NCI-H526 treated with DMSO at 0.1 percent for 48 hours (cell line): ENCODE measurements at places on chromosomes 1 and 21.

DNA sequence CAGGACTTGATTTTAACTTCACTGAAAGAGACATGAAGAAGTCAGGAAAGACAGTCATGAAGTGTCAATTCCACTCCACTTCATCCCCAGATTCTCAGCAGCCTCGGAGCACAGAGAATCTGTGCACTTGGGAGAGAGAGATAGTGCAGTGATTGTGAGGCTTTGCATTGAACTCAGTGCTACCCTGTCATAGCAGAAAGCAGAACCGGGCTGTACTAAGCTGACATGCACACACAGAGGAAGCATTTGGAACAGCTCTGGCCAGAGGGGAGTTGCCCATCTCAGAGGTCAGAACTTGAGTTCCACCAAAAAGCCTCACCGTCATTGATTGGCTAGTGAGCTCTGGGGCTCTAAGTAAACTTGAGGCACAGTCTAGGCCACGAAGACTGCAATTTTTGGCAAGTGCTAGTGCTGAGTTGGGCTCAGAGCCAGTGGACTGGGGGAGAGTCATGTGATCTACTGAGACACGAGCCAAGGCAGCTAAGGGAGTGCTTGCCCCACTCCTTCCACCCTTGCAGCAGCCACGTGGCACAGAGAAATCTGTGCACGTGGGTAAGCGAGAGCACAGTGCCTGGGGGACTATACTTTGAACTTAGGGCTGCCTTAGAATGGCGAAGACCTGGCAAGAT, 810.2 kb upstream of the ADAMTS5 start:
- no peak for DNase-seq

GRCh38 chr1:42282024-42282579, 52.9 kb downstream of the FOXJ3 start:
- DNase-seq = no peak

DNA sequence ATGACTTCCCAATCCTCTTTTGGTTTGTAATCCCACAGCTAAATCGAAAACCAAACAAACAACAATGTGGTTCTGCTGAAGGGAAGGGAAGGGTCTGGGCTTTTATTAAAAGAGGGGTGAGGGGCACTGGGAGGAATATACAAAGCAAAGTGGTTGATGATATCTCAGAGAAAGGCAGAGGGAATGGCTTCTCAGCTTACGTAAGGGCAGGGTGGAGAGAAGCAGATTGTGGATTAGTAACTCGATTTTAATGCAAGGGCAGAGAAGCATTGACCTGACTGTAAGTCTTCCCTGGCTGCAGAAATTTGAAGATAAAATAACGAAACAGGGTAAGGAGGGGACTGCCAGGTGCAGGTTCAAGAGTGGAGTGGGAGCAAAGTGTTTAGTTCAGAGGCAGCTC, 438.2 kb upstream of the LRRC7 start:
- no peak for DNase-seq

GRCh38 chr21:43978060-43978459, 34.0 kb upstream of the TRAPPC10 start:
- no peak for DNase-seq

- DNase-seq = no peak
Observed at GRCh38 chr1:171138980-171139379, 46.1 kb upstream of the FMO2 start.

GRCh38 chr1:234427950-234428646, 50.9 kb downstream of the TARBP1 start:
- DNase-seq = no peak

- no peak for DNase-seq
Observed at GRCh38 chr1:182725259-182726255, 41.2 kb upstream of the RGS8 start.

DNA sequence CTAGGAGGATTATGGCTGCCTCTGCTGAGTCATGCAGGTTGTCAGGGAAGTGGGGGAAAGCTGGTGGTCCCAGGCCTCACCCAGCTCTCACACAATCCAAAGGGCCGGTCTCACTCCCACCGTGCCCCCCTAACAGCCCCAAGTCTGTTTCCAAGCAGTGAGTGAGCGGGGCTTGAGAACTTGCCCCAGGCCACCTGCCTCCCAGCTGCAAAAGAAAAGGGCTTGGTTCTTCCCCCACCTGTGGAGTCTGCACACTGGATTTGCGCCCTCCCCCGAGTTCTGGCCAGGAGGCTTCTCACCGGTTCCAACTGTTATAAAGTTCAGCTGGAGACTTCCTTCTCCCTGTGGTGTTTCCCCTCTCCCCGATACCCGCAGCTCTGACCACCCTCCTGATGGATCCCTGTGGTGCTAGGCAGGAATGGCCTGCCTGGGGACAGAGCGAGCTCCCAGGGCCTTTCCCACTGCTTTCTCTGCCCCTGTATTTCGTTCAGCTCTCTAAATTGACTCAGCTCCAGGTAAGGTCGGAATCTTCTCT, 222.3 kb downstream of the BARHL2 start:
- DNase-seq = no peak

- no peak for DNase-seq
Observed at GRCh38 chr21:25501996-25502665, 105.2 kb downstream of the MRPL39 start.

- DNase-seq = no peak
Observed at GRCh38 chr1:1120866-1121591, 5.1 kb upstream of the C1orf159 start.

DNA sequence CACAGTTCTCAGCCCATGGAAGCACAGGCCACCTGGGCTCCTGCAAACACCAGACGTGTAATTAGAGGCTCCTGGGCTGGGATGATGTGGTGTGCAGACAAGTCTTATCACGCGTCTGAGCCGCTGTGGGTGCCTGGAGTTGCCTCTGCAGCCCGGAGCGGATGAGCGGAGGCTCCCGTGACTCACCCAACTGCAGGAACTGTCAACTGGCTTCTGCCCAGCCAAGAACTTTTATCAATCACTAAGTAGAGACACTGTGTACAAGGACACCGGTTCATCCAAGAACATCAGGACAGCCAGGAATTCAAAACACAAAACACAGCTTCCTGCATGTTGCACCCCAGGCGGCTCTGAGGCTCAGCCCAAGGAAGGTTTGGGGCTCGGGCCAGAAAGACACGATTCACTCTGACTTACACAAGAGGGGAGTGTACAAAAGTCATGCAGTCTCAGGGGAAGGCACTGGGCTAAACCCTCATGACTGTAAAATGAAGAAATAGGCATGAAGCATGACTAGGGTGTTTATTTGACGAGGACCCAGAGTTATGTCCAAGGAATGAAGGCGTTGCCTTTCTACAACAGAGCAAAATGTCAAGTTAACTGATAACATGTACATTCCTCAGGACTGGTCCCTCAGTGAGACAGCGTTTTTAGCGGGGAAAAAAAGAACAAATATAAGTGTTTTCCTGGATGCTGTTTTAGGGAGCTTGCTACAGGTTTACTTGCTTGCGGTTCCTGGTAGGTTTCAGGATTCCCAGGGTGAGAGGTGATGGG, 21.1 kb downstream of the ERRFI1 start:
- DNase-seq = peak; percentile 72

- no peak for DNase-seq
Observed at GRCh38 chr1:244860914-244861610, 3.3 kb downstream of the HNRNPU start.

- no peak for DNase-seq
Observed at GRCh38 chr1:234357831-234358230, 15.4 kb upstream of the COA6 start.

DNA sequence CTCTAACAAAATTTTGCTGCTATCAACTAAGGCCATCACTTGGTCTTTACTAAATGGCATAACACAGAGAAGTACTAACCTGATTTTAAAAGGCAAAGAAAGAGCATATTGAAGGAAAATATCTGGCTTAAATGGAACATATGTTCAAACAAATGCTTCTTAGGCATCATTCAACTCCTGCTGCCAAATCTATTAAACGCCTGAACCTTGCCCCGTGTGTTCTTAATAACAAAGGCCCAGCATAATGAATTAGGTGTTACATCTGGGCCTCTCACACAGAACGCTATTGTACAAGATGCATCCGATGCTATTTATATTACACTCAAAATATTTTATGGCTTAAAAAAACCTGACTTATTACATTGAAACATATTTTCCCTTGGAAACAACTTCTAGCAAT, 48.4 kb downstream of the B3GALNT2 start:
- DNase-seq = no peak

DNA sequence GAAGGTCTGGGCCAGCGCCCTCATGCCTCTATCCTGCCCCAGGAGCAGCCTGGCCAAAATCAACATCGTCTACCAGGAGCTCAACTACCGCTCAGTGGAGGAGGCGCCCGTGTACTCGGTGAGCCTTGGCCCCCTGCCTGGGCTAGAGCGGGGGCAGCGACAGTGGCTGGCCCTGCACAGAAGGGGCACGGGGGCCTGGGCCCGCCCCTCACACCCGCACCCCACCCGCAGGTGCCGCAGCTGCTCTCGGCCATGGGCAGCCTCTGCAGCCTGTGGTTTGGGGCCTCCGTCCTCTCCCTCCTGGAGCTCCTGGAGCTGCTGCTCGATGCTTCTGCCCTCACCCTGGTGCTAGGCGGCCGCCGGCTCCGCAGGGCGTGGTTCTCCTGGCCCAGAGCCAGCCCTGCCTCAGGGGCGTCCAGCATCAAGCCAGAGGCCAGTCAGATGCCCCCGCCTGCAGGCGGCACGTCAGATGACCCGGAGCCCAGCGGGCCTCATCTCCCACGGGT, 10.8 kb downstream of the SCNN1D start:
- DNase-seq = peak; percentile 11

DNA sequence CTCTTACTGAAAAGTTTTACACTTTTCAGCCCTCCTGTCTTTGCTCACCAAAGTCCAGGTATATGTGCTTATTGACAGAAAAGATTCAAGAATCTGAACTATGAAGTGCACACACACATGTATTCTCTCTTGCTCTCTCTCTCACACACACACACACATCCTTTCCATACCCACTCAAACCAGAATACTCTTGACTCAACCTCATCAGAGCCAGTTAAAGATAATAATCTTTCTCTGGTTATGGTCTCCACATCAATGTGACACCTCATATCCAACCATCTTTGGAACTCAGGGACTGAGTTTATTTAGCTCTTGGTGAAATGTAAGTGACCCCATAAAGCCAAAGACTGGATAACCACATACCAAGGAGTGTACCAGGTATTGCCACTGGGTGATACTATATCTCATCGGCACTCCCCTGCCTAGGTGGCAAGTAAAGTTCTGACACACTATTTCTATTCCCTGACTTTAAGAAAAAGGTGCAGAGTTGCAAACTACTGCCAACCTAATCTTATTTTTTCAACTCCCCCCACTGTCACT, 24.9 kb upstream of the RGS8 start:
- DNase-seq = no peak

GRCh38 chr1:165006831-165007230, 349.7 kb downstream of the LMX1A start:
- no peak for DNase-seq

DNA sequence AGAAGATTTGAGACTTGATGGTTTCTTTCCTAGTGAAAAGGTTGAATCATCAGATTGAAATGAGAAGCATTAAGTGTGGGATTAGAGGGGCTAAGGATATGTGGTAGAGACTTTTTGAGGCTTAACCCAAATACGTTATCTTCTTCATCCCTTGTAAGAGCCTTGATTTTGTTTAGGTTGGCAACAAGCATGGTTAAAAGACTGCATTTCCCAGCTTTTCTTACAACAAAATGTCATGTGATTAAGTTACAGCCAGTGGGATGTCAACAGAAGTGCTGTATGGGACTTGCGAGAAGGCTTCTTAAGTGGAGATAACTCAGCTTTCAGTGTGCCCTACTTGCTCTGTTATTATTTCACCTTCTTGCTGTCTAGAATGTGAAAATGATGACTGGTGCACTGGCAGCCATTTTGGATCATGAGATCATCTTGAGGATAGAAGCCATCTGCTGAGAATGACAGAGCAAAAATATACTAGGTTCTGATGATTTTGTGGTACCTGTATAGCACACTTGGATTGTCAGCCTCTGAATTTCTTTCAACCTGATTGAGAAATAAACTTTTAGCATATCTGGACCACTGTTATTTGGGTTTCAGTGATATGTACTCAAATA, 41.3 kb upstream of the GNG12 start:
- no peak for DNase-seq

GRCh38 chr1:199512037-199512710, 515.3 kb upstream of the NR5A2 start:
- DNase-seq = no peak

- no peak for DNase-seq
Observed at GRCh38 chr1:1146026-1146425, 27.7 kb upstream of the TTLL10 start.

- DNase-seq = peak; percentile 61
Observed at GRCh38 chr1:209879539-209879938, 51.8 kb downstream of the UTP25 start.

DNA sequence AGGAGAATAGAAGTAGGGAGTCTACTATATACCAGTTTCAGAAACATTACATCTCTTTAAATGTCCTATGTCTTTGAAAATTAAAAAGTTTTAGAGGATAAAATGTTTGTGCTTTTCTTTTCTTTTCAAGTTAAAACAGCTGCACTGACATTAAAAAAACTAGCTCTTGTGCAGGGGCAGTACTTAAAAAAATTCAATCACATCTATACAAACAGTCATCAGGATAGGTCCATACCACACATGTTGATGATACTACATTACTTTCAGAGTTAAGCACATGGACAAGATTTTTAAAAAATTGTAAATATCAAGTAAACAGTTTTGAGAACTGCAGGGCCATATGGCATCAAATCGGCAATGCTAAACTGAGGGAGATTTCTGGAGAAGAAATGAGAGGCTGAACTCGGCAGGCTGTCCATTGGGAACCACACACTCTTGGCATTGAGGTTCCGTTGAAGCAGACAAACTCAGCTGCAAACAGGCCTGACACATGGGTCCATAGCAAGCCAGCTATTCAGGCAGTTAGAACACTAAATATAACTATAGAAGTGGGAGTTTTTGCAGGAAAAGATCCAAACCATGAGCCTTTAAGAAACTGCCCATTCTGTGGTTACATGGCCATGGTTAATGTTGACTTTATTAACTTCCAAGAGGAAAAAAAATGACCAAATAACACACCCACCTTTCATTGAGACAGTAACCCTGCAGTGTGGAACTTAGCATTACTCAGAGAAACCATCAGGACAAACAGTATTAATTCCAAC, 84.5 kb upstream of the BCL10 start:
- no peak for DNase-seq

DNA sequence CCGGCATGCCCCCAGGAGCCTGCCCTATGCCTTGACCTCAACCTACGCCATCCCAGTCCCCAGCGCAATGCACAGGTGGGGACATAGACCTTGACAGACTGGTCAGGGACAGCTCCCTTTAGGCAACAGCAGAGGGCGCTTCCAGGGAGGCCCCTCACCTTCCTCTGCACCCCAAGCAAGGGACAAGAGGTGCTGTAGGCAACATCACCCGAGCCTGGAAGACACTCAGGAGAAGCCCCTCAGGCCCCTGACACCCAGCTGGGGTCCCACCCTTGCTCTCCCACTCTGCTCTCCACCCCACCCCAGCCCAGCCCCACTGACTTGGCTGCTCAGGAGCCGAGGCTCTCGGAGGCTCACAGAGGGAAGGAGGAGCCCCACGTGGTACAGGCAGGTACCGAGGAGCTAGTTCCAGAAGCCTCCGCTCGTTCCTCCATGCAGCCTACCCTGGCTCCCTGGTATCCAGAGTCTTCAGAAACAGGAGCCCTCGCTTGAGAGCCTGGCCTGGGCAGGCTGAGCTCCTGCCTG, 2.4 kb upstream of the WNT3A start:
- no peak for DNase-seq
